ENCODE measurements at places on chromosomes 11 and 22. TPM values are rescaled to one million over a fixed set of nuclear protein-coding genes. Genes with fewer than 3 reads are reported as not detected.

Gene RAG1
- total RNA-seq, result 0.12 TPM

Gene B4GALNT4
- total RNA-seq, result 1.1 TPM

Gene SCO2
- 1.2 TPM for total RNA-seq

Gene TRIM34
- 11.8 TPM for total RNA-seq

Gene KCNJ4
- not detected for total RNA-seq

Gene CDC45
- total RNA-seq, result 9.5 TPM
